ENCODE measurements at places on chromosomes 1 and 21. TPM values are rescaled to one million over a fixed set of nuclear protein-coding genes. Genes with fewer than 3 reads are reported as not detected.

- no peak overlapping the region for H3K27ac ChIP-seq
- no peak for DNase-seq
- H3K27me3 ChIP-seq: peaks cover 7% of the 10 kb centered on the region
- H3K4me1 ChIP-seq: peaks cover 21% of the 10 kb centered on the region
Observed at GRCh38 chr1:204098683-204099082, 25.8 kb downstream of the SOX13 start.

DNA sequence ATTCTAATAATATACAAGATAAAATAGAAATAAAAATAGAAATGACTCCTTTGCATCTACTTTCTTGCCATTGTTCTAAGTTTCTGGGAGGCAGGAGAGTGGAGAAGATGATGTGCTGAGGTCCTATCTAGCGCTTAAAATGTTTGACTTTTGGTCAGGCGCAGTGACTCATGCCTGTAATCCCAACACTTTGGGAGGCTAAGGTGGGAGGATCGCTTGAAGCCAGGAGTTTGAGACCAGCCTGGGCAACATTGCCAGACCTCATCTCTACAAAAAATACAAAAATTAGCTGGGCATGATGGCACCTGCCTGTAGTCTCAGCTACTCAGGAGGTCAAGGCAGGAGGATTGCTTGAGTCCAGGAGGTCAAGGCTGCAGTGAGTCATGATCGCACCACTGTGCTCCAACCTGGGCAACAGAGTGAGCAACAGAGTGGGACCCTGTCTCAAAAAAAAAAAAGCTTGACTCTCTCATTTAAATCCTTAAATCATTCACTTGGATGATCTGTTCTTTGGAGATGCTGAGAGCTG is 24.2 kb upstream of the SLC45A1 start:
- H3K27ac ChIP-seq: no peak overlapping the region
- H3K36me3 ChIP-seq: no peaks in the 10 kb centered on the region
- H3K4me1 ChIP-seq: no peaks in the 10 kb centered on the region
- H3K4me3 ChIP-seq: no peak overlapping the region

DNA sequence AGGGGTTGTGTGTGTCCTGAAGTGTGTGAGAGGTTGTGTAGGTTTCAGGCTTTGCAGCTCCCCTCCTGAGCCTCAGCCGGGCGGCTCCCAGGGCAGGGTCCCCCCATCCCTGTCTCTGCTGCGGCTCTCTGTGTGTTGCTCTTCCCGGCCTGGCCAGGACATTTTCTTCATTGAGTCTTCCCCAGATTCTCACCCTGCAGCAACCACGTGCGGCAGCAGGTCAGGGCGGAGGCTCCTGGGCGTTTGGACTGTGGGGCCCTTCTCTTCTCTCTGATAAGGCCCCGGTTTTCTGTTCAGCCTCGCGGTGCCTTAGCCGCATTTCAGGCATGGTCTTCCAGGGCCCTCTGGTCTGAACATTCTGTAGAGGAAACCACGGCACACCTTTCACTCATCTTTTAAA is 1.8 kb upstream of the TCP10L start:
- H3K4me3 ChIP-seq: no peak overlapping the region
- H3K27ac ChIP-seq: no peak overlapping the region
- H3K4me1 ChIP-seq: peaks cover 2% of the 10 kb centered on the region
- no peaks in the 10 kb centered on the region for H3K36me3 ChIP-seq

Gene ITLN2
- not detected for total RNA-seq

Gene NUDT17
- total RNA-seq: 3.8 TPM

Gene OXCT2
- 0.47 TPM for total RNA-seq

Measured in activated CD8-positive, alpha-beta T cell treated with anti-CD3 and anti-CD28 coated beads, Interleukin-2, amount 10 ng/mL, durations not matched to agents 7 days and 5 days (primary cell).